ENCODE measurements at places on chromosomes 1 and 21.
A peak's percentile ranks its signal among the peaks of the same experiment; 100 is the strongest.

DNA sequence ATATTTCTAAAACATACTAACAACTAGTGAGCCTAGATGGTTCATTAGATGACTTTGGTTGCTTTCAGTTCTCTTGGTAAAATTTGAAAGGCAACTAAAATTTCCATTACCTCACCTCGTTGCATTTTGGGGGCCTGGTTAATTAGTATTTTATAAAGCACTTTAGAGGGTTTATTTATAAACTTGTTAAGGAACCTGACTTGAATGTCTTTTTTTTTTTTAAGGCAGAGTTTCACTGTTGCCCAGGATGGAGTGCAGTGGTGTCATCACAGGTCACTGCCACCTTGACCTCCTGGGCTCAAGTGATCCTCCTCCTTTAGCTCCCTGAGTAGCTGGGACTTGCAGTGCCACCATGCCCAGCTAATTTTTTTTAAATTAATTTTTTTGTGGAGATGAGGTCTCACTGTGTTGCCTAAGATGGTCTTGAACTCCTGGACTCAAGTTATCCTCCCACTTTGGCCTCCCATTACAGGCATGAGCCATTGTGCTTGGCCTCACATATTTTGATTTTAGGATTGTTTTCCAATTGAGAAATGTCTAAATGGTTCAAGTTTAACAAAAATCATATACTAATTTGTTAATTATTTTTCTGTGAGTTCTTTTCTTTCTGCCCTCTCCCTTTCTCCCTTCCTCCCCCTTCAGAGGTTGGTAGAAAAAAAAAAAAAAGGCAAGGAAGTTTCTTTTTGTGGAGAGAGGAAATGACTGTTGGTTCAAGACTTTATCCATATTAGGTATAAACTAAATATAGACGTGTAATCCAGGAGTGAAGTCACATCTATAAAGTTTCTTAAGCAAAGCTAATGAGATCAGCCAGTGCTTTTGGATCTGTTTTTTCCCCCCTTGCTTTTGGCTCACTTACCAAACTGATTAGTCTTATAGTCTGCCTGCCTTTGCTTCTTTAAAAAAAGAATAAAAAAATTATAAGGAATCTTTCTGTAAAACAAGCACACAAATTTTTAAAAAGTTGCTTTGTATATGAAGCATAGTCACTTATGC lies 24.7 kb downstream of the CLIC4 start:
- no peak for DNase-seq

DNA sequence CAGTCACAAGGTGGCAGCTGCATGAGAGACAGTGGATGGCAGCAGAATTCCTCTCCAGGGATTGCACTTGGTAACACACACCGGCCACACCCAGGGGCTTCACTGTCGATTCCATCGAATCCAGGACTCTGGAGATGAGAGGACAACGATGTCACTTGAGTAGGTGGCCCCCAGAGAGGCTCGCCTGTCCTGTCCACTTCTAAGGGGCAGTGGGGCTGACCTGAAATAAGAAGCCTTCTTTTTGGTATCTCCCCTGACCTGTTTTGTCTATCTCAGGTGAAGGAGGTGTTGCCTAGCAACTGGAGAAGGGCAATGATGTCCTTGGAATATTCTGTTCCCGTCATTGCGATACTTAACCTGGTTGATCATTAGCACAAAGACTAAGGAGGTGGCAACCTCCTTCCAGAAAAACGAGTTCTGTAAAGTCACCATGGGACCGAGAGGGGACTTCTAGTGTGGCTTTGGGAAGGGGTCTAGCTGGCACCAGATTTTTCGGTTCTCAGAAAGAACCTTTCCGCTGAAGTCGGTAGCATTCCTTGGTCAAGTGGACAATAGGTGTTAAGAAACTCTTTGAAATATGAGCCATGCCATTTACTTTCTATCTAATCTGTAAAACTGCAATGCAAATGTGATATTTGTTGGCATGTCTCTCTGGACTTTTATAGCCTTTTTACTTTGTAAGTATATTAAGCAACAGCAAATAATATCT lies 85.2 kb upstream of the TMPRSS2 start:
- no peak for DNase-seq

DNA sequence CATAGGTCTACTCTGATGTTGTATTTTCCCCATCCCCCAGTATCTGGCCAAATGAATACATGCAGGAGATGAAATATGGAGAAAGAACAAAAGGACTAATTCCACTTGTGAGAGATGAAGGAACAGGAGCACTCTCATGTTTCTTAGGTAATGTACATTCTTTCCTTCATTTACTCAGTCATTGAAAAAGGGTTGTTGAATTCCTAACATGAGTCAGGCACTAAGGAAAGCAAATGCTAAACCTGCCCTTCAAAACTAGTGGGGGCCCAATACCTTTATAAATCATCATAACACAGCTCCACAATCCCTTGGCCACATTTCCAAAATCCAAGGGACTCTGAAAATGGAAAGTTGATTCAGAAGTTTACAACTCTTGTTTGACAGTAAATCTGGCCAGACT lies 94.3 kb downstream of the DIRAS3 start:
- no peak for DNase-seq

DNA sequence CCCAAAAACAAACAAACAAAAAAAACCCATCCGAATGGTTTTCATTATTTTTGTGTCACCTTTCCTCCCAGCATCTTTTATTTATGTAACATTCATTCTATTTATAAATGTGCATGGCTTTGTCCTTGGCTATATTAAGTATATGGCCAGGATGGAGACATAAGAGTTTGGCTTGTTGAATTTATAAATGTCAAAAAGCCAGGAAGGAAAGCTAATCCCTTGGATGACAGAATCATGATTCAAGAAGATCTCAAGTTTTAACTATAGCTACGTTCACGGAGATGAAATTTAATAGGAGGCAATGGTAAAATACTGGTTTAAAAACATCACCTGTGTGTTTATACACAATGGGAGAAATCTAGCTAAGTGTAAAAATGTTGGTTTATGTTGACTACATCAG lies 5.0 kb downstream of the CEP170 start:
- DNase-seq: no peak

- DNase-seq: no peak
These were observed 29.5 kb downstream of the TGFB2 start for GRCh38 chr1:218374401-218375353.

- no peak for DNase-seq
These were observed 37.0 kb downstream of the BACH1 start for GRCh38 chr21:29335720-29336119.

DNA sequence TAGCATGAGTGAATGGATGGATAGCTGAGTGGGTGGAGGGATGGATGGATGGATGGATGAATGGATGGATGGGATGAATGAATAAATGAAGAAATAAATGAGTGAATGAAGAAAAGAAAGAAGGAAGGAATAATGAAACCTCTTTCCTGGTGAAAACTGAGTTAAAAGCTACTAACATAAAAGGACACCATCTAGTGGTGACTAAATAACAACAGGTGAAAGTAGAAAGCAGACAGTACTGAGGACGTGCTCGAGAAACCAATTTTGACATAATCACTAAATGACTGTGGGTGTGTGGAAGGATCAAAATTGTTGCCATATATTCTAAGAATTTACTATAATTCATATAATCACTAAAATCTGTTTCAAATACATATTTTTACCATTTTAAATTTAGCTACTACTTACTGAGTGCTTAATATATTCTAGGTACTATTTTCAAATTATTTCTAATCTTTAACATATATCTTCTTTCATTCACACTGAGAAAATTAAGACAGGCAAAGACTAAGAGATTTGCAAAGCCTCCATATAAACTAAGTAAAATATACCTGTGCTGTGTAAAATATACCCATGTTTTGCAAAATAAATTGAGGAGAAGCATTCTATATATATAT lies 522.9 kb downstream of the LRRIQ3 start:
- DNase-seq: no peak

- no peak for DNase-seq
These were observed 100.9 kb upstream of the BRINP3 start for GRCh38 chr1:190578526-190578925.

DNA sequence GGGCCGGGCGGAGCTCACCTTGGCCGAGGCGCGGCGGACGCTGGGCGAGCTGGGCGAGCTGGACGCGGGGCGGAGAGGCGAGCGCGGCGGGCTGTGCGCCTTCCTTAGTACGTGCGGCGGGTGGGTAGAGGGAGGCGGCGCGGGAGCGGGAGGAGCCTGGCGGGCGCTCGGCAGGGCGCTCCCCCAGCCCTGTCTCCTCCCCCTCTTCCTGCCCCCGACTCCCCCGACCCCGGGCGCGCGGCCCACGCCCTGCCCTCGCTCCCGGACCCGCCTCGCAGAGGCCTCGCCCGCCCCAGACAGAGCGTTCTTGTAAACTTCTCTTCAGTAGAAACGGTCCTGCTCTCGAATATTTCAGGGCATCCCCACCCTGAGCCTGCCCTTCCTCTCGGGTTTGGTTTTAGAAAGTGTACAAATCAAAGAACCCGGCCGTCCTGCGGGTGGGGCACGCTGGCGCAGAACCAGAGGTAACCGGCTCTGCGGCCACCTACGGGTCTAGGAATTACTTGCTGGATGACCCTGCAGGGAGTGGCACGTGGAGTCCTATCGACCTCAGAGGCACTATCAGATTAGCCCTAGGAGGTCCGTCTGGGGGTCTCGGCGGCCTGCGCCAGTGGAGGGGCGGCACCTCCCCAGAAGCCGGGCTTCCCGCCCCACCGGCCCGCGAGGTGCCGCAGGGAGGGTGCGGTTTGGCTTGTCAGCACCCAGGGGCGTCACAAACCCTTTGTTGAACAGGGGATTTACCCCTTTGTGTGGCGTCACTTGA lies at the start of gene S100A10:
Gene S100A10, minus strand, starts transcription at position 126 of the 763 bp plus-strand sequence. CDS start 7,629 bp downstream, outside the sequence.
- peak; percentile 75 for DNase-seq

- no peak for DNase-seq
These were observed 17.4 kb upstream of the CCN1 start for GRCh38 chr1:85563139-85563538.

GRCh38 chr1:19014765-19015164 lies 58.3 kb upstream of the IFFO2 start:
- no peak for DNase-seq

DNA sequence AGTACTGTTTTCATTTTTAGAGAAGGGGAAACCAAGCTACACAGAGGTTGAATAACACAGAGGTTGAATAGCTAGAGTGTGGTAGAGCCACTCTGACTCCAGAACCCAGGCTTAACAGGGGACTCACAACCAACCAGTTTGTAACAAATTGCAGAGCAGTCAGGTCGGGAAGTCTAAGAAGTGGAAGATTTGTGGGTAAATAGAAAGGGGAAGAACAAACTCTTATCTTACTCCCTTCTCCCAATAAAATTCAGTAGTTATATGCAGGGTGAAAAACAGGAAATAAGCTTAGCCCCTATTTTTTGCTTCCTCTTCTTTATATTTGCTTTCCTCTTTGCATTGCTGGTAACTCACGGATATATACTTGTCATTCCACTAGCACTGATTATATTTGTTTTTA lies 23.2 kb downstream of the CDC42 start:
- DNase-seq: no peak

DNA sequence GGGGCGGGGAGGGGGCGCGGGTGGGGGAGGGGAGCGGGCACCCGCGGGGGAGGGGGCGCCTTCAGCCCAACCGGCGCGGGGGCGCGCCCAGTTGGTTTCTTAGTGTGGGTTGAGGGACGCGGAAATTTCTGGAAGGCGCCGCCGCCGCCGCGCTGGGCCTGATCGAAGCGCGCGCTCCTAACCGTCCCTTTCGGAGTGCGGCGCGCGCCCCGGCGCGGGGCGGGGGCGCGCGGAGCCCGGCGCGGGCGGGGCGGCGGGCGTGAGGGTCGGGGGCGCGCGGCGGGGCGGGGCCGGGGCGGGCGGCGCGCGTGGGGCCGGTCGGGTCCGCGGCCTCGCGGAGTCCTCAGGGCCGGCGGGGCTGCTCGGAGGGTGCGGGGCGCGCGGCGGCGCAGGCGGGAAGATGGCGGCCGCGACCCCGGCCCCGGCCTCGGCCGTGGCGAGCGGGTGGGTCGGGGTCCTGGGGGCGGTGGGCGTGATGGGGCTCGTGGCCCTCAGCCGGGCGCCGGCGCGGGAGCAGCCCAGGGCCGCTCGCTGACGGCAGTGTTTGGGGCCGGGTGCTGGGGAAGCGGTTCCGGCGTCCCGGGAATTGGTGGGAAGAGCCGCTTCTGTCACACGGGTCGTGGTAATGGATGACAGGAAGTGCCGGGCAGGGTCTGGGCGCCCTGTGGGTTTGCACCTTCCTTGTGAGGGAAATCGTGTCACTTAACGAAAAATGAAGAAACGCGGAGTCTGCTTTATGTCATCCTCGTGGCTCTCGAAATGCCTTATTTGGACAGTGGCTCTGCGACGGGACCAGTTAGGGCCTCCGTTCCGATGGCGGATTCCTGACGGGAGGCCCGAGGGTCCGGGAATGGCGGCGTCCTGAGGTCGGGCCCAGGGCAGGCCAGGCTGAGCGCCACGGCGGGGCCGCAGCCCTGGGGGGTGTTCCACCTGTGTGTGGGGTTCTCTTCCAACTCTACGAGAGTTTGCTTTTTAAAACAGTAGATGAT lies 764 bp downstream of the PKNOX1 start:
- DNase-seq: peak; percentile 53
